BJ (cell line): ENCODE measurements at places on chromosomes 12 and 14.

- no peak for DNase-seq
Measured at GRCh38 chr12:49089821-49090773, 4.5 kb downstream of the DHH start.

DNA sequence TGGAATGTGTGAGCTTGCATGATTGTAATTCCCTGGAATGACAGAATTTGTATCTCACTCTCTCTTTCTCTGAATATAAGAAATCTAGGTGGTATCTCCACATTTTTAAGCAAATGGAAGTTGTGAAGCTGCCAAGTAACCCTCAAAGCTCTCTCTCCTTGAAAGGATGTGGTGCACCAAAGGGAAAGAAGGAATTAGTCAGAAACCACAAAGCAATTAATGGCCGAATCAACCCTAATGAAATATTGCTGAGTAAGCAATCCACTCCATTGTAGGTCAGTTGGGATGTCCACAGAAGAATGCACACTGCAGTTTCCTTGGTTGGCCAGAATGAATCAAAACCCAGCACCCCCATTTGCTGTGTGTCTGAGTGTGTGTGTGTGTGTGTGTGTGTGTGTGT lies 153.5 kb downstream of the KCNA5 start:
- no peak for DNase-seq

DNA sequence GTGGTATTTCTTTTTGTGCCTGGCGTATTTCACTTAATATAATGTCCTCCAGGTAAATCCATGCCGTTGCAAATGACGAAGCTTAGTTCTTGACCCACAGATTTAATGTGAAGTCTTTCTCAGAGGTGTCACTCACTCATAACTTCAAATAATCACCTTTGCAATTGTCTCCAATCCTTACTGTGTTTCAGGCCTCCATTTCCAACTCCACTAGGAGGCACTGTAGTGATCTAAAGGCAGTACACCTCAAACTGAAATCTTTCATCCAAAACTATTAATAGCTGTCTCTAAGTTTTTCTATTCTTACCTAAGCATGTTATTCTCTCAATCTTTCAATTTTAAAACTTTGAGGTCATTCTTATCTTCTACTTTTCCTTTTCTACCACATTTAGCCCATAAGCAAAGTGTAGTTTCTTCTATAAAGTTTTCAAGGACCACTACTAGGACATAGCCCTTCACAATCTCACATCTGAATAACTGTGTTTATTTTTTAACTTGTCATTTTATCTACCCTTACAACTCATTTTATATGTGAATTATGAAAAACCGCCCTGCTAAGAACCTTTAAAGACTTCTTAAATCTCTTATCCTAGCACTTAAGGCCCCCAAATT lies 25.5 kb upstream of the FBXO34 start:
- DNase-seq, result no peak

GRCh38 chr12:96710127-96710745 lies 196.8 kb upstream of the NEDD1 start:
- no peak for DNase-seq

DNA sequence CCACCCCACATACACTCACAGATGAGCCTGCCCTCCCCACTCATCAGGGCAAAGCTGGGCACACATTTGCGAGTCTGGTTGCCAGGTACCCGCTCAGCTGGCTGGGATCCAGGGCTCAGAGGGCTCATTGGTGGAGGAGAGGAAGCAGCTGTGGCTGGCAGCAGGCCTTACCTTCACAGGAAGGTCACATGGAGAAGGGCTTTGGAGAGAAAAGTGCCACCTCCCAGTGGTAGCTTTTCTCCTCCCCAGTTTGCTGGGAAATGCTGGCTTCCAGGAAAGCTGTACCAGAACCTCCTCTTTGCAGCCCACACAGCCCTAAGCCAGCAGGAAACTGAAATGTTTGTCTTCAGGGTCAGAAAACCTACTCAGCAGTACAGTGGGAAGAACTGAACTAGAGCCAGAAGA lies 55.6 kb downstream of the LGMN start:
- no peak for DNase-seq

- DNase-seq, result no peak
Measured at GRCh38 chr12:44431647-44432343, 444.3 kb downstream of the NELL2 start.

DNA sequence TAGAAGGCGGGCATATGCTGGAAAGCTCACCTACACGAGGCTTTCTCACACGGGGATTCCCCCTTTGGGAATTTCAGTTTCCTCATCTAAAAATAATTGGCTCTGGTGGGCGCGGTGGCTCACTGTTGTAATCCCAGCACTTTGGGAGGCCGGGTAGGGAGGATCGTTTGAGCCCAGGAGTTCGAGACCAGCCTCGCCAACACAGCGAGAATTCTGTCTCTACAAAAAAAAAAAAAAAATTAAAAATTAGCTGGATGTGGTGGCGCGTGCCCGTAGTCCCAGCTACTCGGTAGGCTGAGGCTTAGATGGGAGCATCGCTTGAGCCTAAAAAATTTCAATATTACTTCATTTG lies 400 bp upstream of the NDUFA12 start:
- no peak for DNase-seq

DNA sequence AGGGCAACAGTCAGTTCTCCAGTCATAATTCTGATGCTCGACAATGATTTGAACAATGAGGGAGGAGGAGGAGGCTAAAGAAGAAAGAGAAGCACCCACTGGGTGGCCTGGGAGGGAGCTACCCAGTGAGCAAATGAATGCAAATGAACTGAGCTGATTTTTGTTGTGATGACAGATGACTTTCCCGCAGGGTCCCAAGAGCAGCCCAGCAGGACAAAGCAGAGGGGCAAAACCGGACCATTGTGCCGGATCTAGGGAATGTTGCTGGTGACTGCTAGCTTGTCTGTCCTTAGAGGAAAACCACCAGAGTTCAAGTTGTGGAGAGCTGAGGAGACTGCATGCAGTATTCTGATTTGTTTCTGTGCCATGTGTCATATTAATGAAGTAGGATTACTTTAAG lies 162.8 kb downstream of the MON2 start:
- no peak for DNase-seq

- no peak for DNase-seq
Measured at GRCh38 chr12:3795492-3796133, 42.7 kb upstream of the CRACR2A start.

DNA sequence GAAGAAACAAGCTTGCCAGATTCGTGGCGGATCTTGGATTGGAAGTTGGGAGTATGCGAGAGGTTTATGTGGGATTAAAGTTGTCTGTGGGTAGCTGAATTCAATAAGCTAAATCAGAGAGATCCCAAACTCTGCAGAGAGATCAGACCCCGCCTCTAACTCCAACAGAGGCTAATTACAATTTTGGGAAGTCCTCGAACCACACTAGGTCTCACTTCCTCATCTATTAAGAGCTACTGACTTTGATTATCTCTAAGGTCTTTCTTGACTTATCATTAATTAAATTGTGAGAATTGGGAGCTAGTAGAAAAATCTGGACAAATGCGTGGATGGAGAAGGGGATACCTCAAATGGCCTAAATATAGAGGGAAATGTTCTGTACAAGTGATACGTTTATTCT lies 9.1 kb downstream of the NTF3 start:
- DNase-seq, result no peak

- no peak for DNase-seq
Measured at GRCh38 chr12:124599074-124599999, 31.9 kb upstream of the NCOR2 start.

DNA sequence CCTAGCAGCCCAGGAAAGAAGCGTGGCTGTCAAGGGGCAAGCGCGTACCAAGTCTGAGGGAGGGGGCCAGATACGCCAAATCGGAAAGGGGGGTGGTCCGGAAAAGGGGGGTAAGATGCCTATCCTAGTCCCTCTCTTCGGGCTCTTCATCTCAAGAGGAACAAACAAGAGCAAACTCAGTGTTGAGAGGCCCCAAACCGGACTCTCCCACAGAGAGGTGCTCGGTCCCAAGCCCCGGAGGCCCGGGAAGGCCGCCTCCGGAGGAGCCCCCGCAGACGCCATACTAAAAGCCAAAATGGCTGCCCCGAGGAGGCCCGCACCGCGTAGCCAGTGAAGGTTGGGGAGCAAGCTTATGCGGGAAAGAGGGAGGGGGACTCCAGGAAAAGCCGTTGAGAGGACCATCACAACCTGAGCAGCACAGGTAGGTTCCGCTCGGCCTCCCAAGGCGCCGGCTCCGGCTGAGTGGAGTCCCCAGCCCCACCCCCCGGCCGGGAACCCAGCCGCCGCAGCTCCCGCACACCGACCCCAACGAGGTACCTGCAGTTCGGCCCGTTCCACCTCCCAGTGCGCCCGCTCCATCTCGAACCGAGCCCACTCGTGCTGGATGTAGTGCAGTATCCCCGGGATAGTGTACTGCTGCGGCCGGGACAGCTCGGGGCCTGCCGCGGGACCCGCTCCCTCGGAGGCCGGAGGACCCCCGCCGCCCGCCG lies at the start of gene AP4S1:
Gene AP4S1 (plus strand): TSS at position 283 of the 710 bp plus-strand sequence. CDS start 40,548 bp downstream, outside the sequence.
- no peak for DNase-seq
